WERI-Rb-1 (cell line): ENCODE measurements at places on chromosomes 1 and 21.

DNA sequence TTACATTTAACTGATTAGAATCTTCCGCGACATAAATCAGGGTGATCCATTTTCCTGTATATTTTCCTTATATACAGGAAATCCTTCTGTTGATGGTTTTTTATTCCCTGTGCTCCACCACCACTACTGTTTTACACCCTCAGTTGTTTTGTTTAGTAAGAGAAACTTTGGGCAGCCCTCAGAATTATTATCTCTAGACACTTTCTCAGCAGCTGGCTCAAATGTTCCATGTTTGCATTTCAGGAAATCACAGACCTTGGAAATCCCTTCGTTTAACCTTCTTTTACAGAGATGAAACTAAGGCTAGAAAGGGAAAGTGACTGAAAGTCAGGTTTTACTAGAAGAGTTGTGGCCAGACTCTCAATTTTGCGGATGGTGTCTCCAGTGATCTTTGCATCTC is 15.2 kb downstream of the ZNF697 start:
- DNase-seq, result no peak

DNA sequence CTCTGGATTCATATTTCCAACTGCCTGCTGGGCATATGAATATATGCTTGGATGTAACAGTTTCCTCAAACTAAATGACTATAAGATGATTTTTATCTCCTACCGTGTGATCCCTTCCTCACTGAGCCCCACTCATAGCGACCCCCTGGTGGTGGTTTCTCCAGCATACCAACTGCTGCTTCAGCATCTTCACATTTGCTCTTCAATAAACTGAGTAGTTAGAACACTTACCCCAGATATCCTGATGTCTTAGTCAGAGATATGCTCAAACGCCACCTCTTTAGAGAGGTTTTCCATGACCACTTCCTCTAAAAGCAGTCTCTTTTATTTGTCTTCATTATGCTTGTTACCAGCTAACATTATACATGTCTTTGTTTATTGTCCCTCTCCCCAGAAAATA is 10.2 kb upstream of the HNRNPR start:
- DNase-seq, result no peak

GRCh38 chr1:234925440-234926263 is 203.0 kb downstream of the TOMM20 start:
- no peak for DNase-seq

- no peak for DNase-seq
Observed at GRCh38 chr1:117817629-117818028, 111.8 kb downstream of the GDAP2 start.

- no peak for DNase-seq
Observed at GRCh38 chr1:61687901-61688300, 37.0 kb downstream of the TM2D1 start.

DNA sequence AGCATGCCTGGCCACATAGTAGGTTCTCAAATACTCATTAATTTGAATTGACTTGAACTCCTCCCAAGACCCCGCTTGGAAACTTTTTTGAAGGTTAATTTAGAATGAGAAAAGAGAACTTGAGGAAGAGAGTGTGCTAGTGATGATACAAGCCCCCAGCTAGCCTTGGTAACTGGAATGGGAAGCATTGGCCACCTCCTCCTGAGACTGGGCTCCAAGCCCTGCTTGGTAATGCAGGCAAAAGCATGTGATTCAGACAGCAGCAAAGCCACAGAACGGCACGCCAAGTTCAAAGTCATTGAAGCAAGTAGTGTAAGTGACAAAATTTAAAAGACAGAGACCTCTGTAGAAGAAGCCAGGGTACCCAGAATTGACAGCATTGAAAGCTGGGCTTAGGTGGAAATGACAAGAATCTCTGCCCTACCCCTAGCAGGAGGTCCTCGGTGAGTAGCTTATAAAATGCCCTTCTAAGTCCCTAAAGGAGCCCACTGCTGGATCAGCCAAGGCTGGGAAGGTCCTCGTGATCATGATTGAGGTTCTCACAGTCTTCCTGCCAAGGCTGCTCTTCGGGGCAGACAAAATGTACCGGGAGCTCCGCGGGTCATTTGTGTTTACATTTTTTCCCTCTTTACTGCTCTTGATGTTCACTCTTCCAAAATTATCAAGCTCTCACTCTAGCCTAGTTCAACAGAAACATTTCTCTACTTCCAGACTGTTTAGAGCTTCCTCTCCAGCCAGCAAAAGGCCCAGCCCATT is 99.4 kb downstream of the TSEN15 start:
- DNase-seq, result no peak

DNA sequence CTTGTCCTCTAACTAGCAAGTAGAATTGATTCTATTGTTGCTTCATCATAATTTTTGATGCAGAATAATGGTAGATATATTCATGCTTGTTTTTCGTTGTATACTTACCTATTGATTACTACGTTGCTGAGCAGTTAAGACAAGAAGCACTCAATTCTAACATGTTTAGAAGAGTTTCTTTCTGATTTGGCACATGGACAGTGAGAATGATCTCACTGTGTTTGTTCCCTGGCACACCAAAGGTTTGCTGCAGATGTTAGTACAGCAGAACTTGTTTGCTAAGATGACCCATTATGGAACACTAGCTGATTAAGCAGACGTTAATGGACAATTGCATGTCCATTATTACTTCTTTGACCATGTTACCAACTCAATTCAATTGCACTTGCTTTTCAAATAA is 184.7 kb upstream of the SGIP1 start:
- no peak for DNase-seq

- DNase-seq, result no peak
Observed at GRCh38 chr1:93783876-93784275, 95.1 kb downstream of the DNTTIP2 start.

DNA sequence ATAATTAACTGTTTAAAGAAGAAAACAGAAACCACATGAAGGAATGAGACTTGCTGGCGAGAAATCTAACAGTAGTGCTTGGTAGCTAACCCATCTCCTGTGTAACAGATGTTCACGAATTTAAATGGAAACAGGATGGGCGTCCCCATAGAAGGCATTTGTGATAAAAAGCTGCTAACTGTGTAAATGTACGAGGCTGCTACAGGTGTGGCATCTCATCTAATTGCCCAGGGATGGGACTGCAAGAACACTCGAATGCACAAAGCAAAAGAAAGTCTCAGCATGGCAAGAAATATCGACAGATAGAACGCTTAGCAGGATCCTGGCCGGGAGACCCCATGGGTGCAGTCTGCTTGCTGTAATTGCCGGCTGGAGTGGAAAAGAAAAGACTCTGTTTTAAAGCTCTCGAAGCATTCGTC is 112.7 kb downstream of the RUNX1 start:
- no peak for DNase-seq

GRCh38 chr1:159091180-159091560 is 14.6 kb upstream of the AIM2 start:
- DNase-seq, result no peak
